ENCODE measurements at places on chromosomes 11 and 22. TPM values are rescaled to one million over a fixed set of nuclear protein-coding genes. Genes with fewer than 3 reads are reported as not detected.

The PAMR1 gene
- not detected for total RNA-seq

The SYT7 gene
- 1.1 TPM for total RNA-seq

The BACE1 gene
- 7.7 TPM for total RNA-seq

The ADAMTS8 gene
- total RNA-seq: 0.39 TPM

The SPCS2 gene
- 247 TPM for total RNA-seq

The TRIM22 gene
- total RNA-seq: 0.62 TPM

The SLC7A4 gene
- total RNA-seq: not detected

The NXPE2 gene
- not detected for total RNA-seq

The MYOD1 gene
- not detected for total RNA-seq

The KCNJ1 gene
- not detected for total RNA-seq

The CCDC188 gene
- total RNA-seq: not detected

The MS4A15 gene
- total RNA-seq: not detected

The CD44 gene
- total RNA-seq: 794 TPM

The NPAS4 gene
- not detected for total RNA-seq

The FOSL1 gene
- 215 TPM for total RNA-seq

The ZNF215 gene
- 0.99 TPM for total RNA-seq

The CASP1 gene
- total RNA-seq: 0.46 TPM

The BBOX1 gene
- not detected for total RNA-seq

The APOL4 gene
- total RNA-seq: not detected

The DERL3 gene
- 0.40 TPM for total RNA-seq

The AMBRA1 gene
- 17.0 TPM for total RNA-seq

The TOMM22 gene
- 79.9 TPM for total RNA-seq

The CFAP300 gene
- total RNA-seq: 5.9 TPM

The GLB1L2 gene
- total RNA-seq: 1.8 TPM

The CARNS1 gene
- 0.12 TPM for total RNA-seq

Data from A549 treated with CpdA at 1 μM for 4 hours (cell line).